ENCODE measurements at places on chromosomes 5 and 9. TPM values are rescaled to one million over a fixed set of nuclear protein-coding genes. Genes with fewer than 3 reads are reported as not detected.

DNA sequence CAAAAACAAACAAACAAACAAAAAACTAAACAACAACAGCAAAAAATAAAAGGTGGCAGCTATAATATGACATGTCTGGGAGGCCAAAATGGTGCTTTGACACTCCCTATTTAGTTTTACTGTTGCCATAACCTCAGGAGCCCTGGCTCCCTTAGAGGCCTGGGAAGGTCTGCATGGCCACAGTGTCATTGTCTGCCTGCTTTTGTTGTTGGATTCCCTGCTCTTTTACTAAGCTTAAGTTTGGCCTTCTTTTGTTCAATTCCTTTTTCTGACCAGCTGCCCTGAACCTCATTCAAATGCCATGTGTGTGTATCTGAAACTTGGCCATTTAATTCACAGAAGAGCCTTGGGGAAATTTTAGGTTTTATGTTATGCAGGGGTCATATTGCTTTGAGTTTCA, 458.2 kb downstream of the TMEM232 start:
- DNase-seq, result no peak

DNA sequence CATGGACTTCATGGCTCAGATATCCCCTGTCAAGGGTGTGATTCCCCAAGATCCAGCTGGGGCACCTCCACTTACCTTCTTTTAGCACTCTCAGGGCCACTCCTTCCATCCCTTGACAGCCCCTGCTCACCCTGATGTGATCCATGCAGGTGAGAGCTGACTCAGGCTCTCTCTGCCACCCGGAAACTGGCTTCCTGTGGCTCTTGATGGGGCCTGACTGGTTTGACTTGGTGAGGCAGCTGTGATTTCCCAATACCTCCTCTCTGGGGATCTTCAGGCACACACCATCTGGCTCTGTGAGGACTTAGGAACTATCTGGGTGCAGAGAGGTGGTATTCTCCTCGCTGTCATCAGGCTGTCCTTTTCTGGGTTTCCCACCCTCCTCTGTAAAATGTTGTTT, 7.9 kb upstream of the FAT2 start:
- DNase-seq, result no peak

DNA sequence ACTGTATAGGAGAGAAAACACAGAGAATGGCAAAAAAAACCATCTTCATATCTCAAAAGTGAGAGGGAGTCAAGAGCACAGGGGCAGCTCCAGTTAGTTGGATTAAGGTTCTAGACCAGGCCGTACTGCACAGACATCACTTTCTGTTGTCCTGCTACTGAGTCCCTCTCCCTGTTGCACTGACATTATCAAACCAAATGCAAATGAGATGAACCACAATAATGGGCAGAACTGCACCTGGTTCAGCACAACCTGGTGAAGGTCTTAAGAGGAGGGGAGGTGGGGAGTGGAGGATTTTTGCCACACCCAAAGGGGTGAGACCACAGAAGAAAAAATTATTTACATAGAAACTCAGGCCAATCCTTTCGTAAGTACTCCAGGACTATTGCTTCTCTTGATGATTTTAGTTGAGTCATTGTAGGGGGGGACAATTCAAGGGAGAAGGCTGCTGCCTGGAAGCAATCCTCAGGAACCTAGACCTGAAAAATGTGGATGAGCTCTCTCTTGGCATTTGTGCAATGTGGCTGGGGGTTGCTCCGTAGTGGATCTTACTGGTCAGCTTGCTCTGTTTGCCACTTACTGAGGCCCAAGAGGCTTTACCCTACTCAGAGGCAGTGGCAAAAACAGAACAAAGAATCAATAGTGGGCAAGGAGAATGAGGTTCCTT, 94.5 kb upstream of the PPP1R2B start:
- no peak for DNase-seq

- DNase-seq, result no peak
These were observed 50.4 kb downstream of the PPIC start for GRCh38 chr5:122985954-122986721.

DNA sequence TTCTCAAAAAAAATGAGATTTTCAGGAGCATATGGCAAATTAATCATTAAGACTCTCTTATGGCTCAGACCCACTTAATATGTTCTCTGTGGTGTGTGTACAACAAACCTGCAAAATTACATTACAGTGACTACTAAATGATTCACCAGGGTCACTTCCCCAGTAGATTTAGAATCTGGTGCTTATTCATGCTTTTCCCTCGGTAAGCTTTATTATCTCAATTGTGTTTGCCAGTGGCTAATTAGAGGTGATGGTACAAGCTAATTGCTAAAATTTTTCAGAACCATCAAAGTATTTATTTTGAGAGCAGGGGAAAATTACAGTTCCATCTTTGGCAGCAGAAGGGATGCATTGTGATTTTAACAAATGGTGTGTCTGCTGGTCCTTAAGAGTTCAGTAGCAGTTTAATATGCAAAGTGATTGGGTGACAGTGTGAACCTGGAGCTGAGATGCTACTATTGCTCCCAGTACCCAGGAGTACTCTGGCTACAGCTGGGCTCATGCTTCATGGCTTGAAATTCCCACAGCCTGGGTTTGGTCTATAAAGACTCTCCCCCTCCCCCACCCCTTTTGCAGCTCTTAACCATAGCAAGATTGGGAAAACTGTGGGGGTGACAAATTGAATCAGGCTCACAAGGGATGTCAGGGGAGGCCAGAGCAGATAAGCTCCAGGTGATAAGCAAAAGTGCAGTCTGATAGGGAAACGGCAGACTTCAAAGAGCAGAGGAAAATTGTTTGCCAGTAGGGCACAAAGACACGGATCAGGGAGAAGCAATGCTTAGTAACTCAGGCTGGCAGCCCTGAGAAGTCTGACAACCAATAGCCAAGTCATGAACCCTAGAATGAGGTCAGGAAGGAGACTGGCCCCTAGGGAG, 92.8 kb upstream of the RAD23B start:
- DNase-seq, result no peak

- no peak for DNase-seq
These were observed 59.1 kb upstream of the SH3GL2 start for GRCh38 chr9:17519761-17520160.

DNA sequence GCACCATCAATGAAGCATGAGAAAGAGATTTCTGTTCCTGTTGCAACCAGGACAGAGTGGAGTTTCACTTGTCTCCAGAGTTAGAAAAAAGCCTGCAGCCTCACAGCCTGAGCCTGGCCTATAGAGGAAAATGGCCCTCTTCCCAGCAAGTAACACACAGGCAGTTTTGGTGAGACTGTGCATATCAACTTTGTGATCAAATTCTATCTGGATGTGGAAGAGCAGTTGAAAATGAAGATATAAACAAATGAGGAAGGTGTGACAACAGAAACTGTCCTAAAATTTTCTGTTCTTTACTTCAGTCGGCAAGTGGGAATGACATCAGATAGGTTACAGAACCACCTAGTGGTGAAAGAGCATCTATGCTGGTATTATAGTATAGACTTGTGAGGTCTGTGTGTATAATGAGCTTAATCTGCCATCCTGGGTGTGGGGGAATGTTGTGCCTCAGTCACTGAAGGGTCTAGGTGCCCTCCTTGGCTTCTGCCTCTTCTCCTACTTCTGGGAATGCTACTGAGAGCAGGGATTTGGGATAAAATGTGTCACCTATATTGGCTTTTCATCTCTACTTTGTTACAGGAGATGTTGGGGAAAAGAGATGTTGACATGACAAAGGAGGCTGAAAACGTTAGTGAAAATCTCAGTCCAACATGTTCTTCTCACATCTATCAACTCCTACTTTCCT, 28.2 kb downstream of the YIPF5 start:
- no peak for DNase-seq

GRCh38 chr5:76720988-76721569, 5.2 kb downstream of the F2R start:
- DNase-seq, result peak; percentile 28

GRCh38 chr9:135827866-135828580, 79.3 kb downstream of the CAMSAP1 start:
- no peak for DNase-seq

DNA sequence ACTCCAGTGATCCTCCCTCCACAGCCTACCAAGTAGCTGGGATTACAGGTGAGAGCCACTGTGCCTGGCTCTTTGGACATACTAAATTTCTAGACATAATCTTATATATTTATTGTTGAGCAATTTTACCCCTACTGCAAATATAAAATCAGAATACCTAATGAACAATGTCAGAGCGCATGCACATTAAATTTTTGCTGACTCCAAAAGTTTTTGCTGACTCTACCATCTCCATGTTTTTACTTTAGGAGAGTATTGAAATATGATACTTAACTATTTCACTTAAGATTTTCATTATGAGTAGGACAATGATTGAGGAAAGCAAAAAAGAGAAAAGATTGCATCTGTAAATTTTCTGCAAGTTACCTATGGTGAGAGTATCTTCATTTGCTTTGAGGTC, 402.3 kb downstream of the LRRC70 start:
- DNase-seq, result no peak

DNA sequence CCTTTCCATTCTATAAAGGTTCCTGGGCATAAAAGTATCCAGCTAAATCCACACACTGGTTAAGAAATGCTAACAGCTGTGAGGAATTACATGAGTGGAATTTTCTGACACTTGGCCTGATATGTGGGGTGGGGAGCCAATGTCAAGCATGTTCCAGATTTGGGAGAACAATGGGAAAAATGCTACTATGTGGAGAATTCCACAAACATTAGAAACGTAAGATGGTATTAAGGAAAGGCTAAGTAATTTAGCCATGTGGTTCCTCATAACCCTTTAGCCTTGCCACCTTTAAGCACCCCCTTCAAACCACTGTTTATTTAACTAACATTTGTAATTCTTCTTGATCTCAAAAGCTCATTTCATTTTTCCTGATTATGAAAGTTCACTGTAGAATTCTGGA, 149.2 kb downstream of the GNA14 start:
- DNase-seq, result no peak

- DNase-seq, result no peak
These were observed 311.2 kb upstream of the PIK3R1 start for GRCh38 chr5:67904366-67904765.

The EPB41L4A gene
- total RNA-seq, result 1.5 TPM

The CDH18 gene
- total RNA-seq, result not detected

Data from activated CD8-positive, alpha-beta memory T cell treated with anti-CD3 and anti-CD28 coated beads, Interleukin-2, amount 10 ng/mL, durations not matched to agents 7 days and 5 days (primary cell).